NCI-H345 (cell line): ENCODE measurements at places on chromosomes 13 and 19.
A peak's percentile ranks its signal among the peaks of the same experiment; 100 is the strongest.

DNA sequence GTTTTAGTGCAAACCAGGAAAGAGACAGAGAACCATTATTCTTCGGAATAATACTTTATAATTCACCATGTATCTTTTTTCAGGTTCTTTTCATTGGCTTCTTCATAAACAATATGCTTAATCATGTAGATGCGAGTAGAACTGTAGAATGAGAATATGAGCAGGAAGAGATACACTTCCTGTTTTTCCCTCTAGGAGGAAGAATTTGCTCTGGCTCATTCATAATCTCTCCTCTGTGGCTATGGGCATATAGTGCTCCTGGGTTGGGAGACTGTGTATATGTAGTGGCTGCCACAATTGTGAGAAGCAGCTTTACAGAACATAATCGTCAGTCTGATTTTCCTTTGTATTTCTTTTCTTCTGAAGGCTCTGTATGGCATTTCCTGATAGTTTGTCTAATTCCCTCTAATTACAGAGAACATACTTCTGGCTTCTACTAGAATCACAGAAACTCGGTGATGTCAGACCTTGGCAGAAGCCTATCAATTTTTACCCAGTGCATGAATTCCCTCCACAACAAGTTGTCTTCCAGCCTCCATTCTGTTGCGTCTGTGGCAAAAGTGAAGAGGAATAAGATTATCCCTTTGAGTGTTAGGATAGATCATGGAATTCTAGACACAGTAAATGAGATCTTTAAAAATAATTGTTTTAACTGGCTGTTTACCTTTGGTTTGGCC lies 2.9 kb upstream of the DCLK1 start:
- DNase-seq, result no peak

- no peak for DNase-seq
Measured at GRCh38 chr19:7515110-7515644, 726 bp upstream of the ZNF358 start.

- DNase-seq, result peak; percentile 11
Measured at GRCh38 chr13:113937527-113938180, 36.2 kb downstream of the C13orf46 start.

DNA sequence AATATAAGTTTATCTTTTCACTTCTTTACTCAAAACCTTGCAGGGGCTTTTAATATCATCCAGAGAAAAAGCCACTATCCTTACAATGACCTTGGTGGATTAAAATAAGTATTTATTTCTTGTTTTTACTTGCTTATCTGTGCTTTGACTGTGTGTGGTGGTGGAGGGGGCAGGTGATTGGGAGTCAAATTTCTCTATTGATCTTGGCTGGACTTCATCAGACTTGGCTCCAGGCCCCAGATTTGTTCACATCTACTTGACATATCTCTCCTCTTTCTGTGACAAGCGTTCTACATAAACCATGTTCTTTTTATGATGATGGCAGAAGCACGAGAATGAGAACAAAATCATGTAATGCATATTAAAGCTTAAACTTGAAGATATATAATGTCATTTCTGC lies 670.8 kb downstream of the PCDH17 start:
- peak; percentile 30 for DNase-seq

DNA sequence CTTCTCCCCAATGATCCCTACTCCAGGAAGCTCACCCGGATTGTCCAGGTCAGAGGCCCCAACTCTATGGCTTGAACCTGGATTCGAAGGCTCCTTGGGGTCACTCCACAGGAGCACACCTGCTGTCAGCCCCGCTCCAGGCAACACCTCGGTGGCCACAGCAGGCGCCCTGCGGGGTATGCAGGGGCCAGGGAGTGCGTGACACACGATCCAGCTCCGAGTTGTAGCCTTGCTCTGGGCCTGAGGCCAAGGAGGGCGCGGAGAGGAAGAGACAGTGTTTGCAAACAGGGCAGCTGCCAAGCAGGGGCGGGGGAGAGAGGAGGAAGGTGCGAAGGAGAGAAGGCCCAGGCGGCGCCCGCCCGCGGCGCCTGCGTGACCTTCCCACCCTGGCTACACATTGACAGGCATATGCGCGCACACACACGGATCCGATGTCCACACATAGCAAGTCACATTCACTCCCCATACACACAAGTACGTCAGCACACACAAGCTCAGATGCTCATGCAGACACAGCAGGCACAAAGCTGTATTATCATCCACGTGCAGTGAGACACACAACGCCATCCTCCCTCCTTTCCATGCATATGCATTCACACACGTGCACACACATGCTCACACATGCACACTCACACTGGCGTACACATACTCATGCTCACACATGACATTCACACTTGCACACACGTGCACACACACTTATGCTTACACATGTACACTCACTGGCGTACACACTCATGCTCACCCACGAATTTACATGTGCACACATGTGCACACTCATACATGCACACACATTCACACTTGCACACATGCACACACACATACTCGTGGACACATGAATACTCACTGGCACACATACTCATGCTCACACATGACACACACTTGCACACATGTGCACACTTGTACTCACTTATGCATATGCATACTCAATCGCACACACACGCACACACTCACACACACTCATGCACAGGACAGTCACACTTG lies 10.4 kb downstream of the SBK2 start:
- peak; percentile 40 for DNase-seq

- no peak for DNase-seq
Measured at GRCh38 chr19:38502410-38503076, 69.1 kb downstream of the RYR1 start.
